ENCODE measurements at places on chromosomes 5 and 9.

GRCh38 chr9:35962126-35962906 lies 4.4 kb upstream of the OR2S2 start:
- no peak overlapping the region for H3K4me3 ChIP-seq
- H3K27me3 ChIP-seq, result peaks cover 39% of the 10 kb centered on the region
- no peak overlapping the region for H3K27ac ChIP-seq
- no peak for DNase-seq
- H3K36me3 ChIP-seq, result no peaks in the 10 kb centered on the region

- H3K4me3 ChIP-seq, result no peak overlapping the region
- H3K36me3 ChIP-seq, result no peaks in the 10 kb centered on the region
- no peak for DNase-seq
- no peak overlapping the region for H3K27ac ChIP-seq
- peaks cover 5% of the 10 kb centered on the region for H3K27me3 ChIP-seq
These were observed 95.1 kb downstream of the BRINP1 start for GRCh38 chr9:119273984-119274665.

- peaks cover 4% of the 10 kb centered on the region for H3K4me1 ChIP-seq
- H3K27me3 ChIP-seq, result no peaks in the 10 kb centered on the region
- no peak overlapping the region for H3K27ac ChIP-seq
- H3K36me3 ChIP-seq, result peaks cover 8% of the 10 kb centered on the region
- no peak overlapping the region for H3K4me3 ChIP-seq
These were observed 227.8 kb upstream of the TBCA start for GRCh38 chr5:78003919-78004318.

DNA sequence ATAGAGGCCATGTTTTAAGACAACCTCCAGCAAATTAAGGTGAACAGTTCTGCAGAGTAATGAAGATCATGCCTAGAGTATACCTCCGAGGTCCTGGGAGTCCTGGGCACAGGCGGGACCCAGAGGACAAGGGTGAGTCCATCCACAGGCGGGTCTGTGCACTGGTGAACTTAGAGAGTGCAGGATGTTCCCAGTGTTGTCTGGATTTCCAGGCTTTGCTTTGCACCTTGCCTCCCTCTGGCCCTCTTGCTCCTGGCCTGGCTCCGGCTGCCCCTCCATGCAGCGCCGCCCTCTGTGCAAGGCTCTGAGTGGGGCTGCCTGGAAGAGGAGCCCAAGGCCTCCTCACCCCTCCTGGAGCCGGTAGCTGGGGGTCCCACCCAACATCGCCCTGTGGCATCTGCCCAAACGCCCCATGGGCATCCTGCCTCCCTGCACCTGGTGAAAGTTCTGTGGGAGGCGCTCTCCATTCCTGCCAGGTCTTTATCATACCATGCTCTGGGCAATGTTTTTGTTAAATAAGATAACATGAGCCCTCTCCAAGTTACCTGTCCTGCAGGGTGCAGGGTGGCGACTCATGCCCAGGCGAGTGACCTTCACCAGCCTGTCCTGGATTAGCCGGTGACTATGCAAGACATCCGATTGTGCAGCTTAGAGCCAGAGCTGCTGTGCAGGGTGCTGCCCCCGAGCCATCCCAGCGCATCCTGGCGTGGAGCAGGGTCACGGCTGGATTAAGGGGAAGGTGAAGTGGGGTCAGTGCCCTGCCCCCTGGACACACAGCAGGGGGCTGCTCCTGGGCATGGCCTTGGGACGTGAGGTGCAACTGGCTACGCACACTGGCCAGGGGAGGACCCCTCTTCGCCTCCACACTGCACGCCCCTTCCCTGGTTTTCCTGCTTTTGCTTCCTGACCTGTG lies 41.3 kb upstream of the LPCAT1 start:
- H3K36me3 ChIP-seq, result peaks cover 2% of the 10 kb centered on the region
- H3K27ac ChIP-seq, result no peak overlapping the region
- H3K27me3 ChIP-seq, result peaks cover 26% of the 10 kb centered on the region
- H3K4me3 ChIP-seq, result no peak overlapping the region

- H3K36me3 ChIP-seq, result no peaks in the 10 kb centered on the region
- DNase-seq, result no peak
- H3K4me3 ChIP-seq, result no peak overlapping the region
- peaks cover 5% of the 10 kb centered on the region for H3K4me1 ChIP-seq
These were observed 31.1 kb upstream of the FGF1 start for GRCh38 chr5:142716963-142717362.

DNA sequence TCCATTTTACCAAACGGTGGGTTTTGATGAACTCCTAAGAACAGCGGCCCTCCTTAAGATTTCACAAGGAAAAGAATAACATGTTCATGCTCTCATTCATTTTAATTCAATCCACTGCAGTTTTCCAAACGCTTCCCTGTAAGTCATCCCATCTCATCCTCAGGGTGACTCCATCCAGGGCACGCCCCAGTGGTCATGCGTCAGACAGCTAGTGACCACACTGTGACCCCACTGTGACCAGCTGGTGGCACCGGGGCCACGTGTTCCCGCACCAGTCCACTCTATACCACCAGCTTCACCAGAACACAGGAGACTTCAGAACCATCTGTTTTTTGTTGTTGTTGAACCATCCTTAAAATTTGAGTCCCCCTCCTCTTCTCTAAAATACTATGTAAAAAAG lies 14.3 kb downstream of the ATPSCKMT start:
- H3K27ac ChIP-seq, result no peak overlapping the region
- no peak for DNase-seq
- no peak overlapping the region for H3K4me3 ChIP-seq

DNA sequence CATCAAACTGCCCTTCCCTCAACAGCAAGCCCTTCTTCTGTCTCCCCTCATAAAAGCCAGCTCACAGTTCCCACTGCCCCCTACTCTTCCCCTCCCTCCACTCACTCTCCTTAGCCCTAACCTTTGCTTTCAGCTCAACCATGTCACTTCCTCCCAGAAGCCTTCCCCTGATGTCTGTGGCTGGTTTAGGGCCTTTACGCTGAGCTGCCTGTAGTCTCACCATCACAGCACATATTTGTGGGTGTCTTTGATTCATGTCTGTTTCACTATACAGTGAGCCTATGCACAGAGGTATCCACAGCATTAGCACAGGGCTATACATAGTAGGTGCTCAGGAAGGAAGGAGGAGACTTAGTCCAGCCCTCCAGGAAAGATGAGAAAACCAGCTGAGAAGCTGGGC lies 34.7 kb downstream of the C9orf50 start:
- peaks cover 48% of the 10 kb centered on the region for H3K4me1 ChIP-seq
- H3K27ac ChIP-seq, result no peak overlapping the region
- H3K4me3 ChIP-seq, result peak overlapping the region; percentile 7
- H3K36me3 ChIP-seq, result no peaks in the 10 kb centered on the region
- DNase-seq, result no peak

DNA sequence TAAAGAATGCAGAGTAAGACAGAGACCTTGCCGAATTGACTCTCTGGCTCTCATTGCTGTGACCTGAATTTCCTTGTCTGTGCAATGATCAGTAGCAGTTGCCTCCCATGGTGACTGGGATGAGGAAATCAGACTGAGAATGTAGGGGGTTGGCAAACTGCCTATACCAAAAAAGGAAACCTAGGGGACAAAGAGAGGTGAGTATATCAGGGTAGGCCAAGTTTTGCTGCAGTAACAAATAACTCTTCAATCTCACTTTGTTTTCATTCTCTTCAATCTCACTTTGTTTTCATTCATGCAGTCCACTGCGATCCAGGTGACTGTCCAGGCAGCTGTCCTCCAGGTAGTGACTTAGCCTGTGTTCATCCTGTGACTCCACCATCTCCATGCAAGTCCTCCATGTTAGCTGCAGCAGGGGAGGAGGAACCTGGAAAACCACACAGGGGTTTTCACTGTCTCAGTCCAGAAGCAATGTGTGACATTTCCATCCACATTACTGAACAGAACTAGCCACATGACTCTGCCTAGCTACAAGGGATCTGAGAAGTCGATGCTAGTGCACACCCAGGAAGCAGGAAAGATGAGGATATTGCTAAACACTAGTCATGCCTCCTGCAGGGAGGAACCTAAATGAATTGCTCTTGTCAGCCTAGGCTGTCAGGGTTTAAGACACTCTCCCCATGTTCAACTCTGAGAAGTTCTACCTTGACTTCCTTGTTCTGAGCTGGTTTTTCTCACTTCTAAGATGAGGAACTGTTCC lies 26.0 kb downstream of the TMEM174 start:
- peaks cover 81% of the 10 kb centered on the region for H3K27me3 ChIP-seq
- DNase-seq, result no peak
- H3K27ac ChIP-seq, result no peak overlapping the region
- peaks cover 4% of the 10 kb centered on the region for H3K36me3 ChIP-seq
- H3K4me3 ChIP-seq, result no peak overlapping the region

DNA sequence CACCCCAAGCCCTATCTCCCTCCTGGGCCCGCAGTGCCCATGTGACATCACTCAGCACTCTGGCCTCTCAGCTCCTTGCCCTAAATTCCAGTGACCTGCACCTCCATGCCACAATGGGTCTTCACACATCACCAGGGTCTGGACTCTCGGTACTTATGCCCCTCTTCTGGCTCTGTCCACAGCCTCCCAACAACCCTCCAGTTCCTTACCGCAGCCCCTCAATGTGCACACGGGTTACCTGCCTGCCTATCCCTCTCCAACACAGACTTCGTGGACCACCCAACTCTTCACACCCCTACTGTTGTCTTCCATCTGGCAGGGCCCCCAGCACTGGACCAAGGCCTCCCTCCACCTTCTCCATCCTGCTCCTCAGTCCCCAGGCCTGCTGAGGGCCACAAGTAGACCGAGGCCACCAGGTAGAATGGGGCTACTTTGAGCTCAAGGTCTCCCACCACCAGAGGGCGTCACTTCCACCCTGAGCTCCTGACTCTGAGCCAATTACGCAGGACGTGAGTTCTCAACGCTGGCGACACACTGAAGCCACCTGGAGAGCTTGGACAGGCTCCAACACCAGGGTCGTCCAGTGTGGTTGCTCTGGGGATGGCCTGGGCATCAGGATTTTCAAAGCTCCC lies 172.1 kb downstream of the GABBR2 start:
- H3K4me3 ChIP-seq, result no peak overlapping the region
- no peak overlapping the region for H3K27ac ChIP-seq
- H3K4me1 ChIP-seq, result no peaks in the 10 kb centered on the region
- DNase-seq, result no peak

- H3K27me3 ChIP-seq, result peaks cover 15% of the 10 kb centered on the region
- no peak overlapping the region for H3K27ac ChIP-seq
- no peaks in the 10 kb centered on the region for H3K4me1 ChIP-seq
- no peak overlapping the region for H3K4me3 ChIP-seq
- DNase-seq, result no peak
These were observed 322.8 kb upstream of the RFX3 start for GRCh38 chr9:3848445-3849114.

- H3K27ac ChIP-seq, result no peak overlapping the region
- H3K36me3 ChIP-seq, result no peaks in the 10 kb centered on the region
- peaks cover 7% of the 10 kb centered on the region for H3K27me3 ChIP-seq
- DNase-seq, result no peak
These were observed 18.3 kb upstream of the ANKRD55 start for GRCh38 chr5:56251440-56251839.

DNA sequence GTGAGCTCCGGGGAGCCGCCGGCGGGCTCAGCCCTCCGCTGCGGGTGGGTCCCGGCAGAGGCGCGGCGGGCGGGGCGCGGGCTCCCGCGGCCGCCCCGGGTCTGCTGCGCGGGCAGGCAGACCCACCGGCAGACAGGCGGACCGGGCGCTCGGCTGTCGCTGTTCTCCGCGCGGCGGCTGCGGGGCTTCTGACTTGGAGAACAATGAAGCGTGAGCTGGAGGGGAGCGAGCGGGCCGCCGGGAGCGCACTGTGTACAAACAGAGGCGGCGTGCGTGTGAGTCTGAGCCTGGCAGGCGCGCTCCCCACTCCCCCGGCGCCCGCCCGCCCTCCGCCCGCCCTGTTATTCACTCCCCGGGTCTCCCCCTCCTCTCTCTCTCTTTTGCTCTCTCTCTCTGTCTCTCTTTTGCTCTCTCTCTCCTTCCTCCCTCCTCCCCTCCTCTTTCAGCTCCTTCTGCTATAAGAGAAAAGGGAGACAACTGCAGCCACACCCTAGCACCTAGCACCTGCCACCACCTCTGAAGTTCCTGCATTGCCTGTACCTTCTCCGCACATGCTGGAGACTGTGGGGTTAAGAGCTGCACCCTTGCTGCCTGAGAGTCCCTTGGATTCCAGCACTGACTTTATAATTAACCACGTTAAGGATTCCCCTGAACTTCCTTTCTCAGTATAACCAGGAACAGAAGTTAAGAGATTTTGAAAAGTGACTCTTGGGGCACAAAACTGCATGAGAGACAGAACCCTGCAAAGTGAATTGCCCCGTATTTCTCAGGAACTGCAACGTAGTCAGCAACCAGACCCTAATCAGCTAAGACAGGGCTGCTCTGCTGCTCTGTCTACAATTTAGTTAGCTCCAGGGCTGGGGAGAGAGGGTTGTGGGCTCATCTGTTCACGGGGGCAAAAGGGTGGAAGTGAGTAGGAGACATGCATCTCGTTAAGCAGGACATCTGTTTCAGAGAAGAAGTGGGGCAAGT lies at the start of gene EDIL3:
Gene EDIL3 (minus strand): TSS at position 277 of the 972 bp plus-strand sequence. CDS start 506 bp downstream, outside the sequence.
- DNase-seq, result no peak
- peaks cover 4% of the 10 kb centered on the region for H3K4me1 ChIP-seq
- H3K27me3 ChIP-seq, result peaks cover 43% of the 10 kb centered on the region
- H3K36me3 ChIP-seq, result peaks cover 5% of the 10 kb centered on the region

- H3K4me1 ChIP-seq, result peaks cover 2% of the 10 kb centered on the region
- H3K36me3 ChIP-seq, result no peaks in the 10 kb centered on the region
- DNase-seq, result no peak
- H3K27me3 ChIP-seq, result peaks cover 7% of the 10 kb centered on the region
- no peak overlapping the region for H3K4me3 ChIP-seq
- no peak overlapping the region for H3K27ac ChIP-seq
These were observed 42.9 kb downstream of the ZNF474 start for GRCh38 chr5:122172207-122172606.

DNA sequence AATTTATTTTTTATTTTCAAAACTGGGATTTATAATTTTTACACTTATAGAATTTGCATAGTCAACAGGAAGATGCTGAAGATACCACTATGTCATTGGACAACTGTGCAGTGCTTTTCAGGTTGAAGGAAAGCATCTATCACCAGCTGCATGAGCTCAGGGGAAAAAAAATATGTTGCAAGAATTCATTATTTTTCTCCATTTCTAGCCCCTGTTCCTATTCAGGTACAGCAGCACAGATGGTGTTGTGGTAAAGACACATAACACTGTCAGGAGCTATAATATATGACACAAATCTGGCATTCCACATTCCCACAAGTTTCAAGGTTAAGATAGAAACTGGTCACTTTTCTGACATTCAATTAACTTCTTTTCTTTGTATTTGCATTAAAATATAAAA lies 1088.6 kb downstream of the MAT2B start:
- H3K27ac ChIP-seq, result no peak overlapping the region
- H3K36me3 ChIP-seq, result no peaks in the 10 kb centered on the region
- DNase-seq, result no peak
- no peaks in the 10 kb centered on the region for H3K27me3 ChIP-seq
- no peak overlapping the region for H3K4me3 ChIP-seq

DNA sequence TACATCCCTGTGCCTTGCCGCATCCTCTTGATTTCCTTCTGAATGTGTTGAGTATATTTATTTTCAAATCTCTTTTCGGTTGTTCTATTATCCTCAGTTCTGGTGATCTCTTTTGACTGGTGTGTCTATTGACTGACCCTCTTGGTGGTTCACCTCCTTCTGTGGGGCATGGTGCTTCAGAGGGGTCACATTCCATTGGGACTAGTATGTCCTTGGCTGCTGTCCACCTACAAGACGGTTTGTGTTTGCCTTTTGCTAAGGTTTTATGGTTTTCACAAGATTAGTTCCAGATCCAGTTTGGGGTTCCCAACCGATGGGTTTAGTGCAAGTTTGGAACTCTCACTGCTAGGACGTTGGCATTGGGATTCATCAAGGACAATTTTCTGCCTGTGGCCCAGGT lies 66.6 kb downstream of the PHF2 start:
- H3K4me1 ChIP-seq, result peaks cover 6% of the 10 kb centered on the region
- no peak for DNase-seq
- peak overlapping the region; percentile 75 for H3K27ac ChIP-seq
